RWPE1 (cell line): ENCODE measurements at places on chromosomes 4 and X.
A peak's percentile ranks its signal among the peaks of the same experiment; 100 is the strongest.

DNA sequence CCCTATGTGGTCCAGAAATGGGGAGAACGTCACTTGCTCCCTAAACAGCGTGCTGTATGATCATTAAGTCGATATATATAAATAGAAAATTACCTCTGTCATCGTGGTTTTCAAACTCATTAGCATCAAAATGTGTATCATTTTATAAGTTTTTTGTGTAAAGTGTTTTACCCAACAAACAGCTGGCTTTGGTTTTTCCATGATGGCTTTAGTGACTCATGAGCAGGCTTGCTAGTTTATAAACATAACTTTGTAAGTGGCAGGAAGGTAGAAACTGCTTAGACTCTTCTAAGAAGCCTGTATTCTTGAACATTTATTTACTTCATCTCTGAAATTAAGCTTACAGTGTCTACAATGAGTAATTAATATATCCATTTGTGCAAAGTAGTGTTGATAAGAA, 108.4 kb upstream of the DIPK2B start:
- DNase-seq: no peak

- DNase-seq: no peak
Observed at GRCh38 chr4:184808713-184809050, 17.1 kb downstream of the ACSL1 start.

- no peak for DNase-seq
Observed at GRCh38 chr4:5203309-5203992, 152.2 kb downstream of the STK32B start.

- DNase-seq: no peak
Observed at GRCh38 chr4:66606908-66607307, 936.6 kb upstream of the EPHA5 start.

- DNase-seq: peak; percentile 45
Observed at GRCh38 chrX:118552121-118552900, 56.7 kb downstream of the DOCK11 start.

DNA sequence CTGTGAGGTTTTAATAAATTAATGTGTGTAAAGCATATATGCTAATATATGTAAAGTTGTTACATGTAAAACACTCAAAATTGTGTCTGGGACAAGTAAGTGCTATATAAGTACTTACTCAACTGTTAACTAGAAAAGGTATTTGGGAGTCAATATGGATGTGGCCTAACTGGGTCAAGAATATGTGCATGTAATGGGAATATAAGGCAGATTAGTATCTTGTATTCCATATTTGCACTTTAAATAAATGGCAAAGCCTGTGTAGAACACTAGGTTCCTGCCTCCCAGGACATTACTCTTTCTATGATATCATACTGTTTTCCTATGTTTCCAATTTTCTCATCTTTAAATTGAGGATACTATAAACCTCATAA, 270.6 kb downstream of the FBXO8 start:
- DNase-seq: no peak

DNA sequence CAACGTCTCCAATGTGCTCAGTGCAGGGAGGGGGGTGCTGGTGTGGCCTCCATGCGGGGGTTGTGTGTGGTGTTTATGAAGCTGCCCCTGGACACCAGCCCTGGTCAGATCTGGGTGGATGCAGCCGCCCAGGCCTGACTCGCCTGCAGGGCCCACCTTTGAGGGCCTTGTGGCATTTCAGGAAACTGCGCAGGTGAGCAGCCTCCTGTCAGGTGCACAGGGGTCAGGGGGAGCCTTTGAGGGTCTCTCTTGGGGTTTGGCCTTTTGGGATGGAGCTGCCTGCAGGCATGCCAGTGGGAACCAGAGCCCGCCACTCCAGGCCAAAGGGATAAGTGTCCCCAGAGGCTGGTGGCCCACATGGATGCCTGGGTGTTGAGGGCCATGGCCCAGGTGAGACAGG, 45.4 kb downstream of the ADRA2C start:
- no peak for DNase-seq

DNA sequence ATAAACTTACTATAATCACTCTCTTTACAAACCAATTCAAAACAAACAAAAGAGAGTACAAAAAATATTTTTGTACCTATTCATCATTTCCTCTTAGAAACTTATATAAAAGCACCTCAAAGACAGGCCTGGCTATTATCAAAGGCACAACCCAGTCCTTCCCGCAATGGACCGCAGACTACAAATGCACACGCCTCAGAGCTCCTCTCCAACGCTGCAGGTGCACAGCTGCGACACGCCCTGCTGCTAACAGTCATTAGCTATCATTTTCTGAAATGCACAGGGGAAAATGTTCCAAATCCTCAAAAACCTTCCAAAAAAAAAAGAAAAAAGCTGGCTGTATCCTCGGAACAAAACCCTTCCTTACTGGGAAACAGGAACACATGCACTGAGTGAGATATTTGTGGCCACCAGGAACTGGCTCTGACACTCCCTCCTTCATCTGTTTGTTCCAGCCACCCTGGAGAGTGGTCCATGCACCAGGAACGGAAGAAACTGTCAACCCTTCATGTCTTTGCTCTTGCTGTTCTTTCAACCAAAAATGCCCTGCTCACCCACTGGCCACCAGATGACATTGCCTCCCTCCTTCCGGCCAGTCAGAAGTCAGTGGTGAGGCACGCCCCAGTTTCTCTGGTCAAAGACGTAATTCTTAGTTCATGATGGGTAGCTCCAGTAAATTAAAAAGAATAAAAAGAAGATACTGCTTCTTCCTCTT, 16.7 kb downstream of the IRF2 start:
- DNase-seq: no peak

GRCh38 chr4:16119981-16120380, 36.2 kb upstream of the PROM1 start:
- DNase-seq: no peak

DNA sequence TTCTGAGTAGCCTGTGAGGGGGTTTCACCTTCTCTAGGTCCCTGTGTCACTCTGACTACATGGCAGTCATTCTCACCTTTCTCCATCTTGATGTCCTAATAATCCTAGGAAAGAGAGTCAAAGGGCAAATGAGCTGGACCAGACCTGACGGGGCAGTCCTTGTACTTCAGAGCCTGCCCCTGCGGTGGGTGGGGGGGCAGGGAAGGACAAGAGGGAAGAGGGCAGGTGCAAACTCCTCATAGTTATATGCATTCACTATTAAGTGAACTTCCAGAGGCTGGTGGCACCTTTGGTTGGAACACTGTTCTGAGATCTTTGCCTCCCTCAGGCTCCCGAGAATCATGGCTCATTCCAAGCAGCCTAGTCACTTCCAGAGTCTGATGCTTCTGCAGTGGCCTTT, at the start of gene AWAT1:
Gene AWAT1, plus strand, starts transcription at position 301 of the 400 bp plus-strand sequence. Its CDS starts 41 bp downstream, at position 342.
- no peak for DNase-seq

GRCh38 chr4:145876531-145877180, 62.0 kb downstream of the ZNF827 start:
- DNase-seq: no peak

- no peak for DNase-seq
Observed at GRCh38 chrX:45842207-45842925, 641.7 kb upstream of the DIPK2B start.

DNA sequence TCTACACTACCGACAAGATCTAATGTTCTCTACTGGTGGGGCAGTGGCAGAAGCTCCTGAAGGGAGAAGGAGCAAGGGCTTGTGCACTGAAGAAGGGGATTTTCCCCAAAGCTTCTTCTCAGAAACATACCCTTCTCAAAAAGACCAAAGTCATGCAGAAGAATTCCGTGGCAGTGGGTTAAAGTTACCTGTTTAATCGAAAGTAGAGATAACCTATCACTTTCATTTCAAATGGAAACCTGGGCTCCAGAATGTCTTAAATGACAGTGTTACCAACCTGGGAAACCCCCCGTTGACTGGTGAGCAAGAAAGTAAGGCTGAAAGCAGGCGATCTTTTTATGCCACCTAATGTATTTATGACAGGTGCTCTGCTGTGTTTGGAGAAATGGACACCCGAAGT, 92.5 kb upstream of the TEX13D start:
- no peak for DNase-seq

- DNase-seq: no peak
Observed at GRCh38 chr4:118904935-118905334, 16.3 kb downstream of the SYNPO2 start.
